ENCODE measurements at places on chromosomes 11 and 22.

- no peak for DNase-seq
Measured at GRCh38 chr11:94678236-94678635, 89.9 kb upstream of the AMOTL1 start.

DNA sequence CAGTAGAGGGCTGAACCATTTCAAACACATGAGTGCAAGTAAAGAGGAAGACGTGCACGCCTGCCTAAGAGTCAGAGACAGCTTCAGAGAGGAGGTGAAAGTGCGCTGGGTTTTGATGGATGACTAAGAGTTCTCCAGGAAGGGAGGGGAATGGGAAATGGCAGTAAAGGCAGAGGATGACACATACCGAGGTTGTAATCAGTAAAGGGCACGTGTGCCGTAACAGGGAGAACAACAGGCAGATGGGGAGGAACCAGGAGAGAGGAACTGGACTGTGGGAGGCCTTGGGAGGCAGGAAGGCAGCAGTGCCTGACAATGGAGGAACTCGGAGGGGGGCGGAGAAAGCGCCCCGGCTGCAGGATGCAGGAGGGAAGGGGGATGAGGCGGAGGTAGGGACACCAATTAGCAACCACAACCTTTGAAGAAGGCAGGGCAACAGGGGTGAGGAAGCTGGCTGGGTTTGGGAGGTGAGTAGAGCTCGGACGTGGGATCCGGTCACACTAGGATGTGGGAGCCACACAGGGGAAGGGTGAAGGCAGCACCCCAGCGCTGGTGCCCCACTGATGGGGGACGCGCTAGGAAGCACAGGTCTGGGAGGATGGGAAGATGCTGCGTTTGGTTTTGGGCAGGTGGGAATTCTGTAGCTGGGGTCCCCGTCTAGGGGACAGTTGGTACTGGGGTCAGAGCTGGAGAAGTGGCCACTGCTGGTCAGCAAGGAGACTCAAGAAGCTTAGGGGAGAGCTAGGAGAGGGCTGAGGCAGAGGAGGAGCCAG lies 67.4 kb downstream of the SCUBE1 start:
- no peak for DNase-seq

- DNase-seq: peak; percentile 80
Measured at GRCh38 chr11:74256378-74257133, 54.9 kb downstream of the P4HA3 start.

- DNase-seq: no peak
Measured at GRCh38 chr11:130592056-130592455, 143.6 kb downstream of the ADAMTS15 start.

GRCh38 chr11:86905252-86905651 lies 49.9 kb downstream of the FZD4 start:
- DNase-seq: no peak

DNA sequence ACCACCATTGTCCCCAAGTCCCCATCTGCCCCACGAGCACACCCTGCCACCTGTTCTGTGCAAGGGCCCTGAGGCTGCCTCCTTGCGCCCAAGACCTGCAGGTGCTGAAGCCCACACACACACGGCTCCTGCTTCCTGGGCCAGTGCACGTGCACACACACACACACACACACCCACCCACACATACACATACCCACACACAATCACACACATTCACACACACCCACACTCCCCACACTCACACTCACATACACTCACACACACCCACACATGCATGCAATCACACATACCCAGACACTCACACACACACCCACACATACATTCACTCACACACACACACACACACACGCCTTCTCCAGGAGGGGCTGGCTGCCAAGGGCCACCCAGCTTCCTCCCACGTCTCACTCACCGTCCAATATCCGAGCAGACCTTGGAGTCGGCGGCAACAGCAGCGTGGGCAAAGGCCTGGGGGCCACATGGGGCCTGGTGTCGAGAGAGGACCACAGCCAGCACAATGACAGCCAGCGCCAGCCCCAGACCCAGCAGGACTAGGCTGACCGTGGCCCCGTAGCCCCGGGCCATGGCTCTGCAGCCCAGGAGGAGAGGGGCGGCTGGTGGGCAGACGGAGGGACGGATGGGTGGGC lies 616 bp downstream of the GGT5 start:
- DNase-seq: no peak

- no peak for DNase-seq
Measured at GRCh38 chr11:47186700-47187695, 764 bp upstream of the PACSIN3 start.

- DNase-seq: no peak
Measured at GRCh38 chr11:95154514-95154913, 64.9 kb downstream of the ENDOD1 start.

DNA sequence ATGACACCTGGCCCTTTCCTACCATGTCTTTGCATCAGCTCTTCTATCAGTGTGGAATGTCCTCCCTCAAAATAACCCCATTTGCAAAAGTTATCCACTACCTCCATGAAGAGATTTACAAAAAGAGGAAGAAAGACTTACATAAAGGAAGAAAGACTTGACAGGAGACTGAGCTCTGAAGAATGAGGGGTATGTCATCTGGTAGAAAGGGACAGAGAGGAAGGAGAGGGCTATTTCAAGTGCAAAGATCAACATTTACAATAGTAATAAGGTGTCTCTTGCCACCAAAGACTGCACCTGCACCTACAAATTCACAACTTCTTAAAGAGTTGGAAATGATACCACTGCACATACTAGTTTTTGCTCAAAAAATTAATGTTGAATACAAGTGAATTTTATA lies 18.2 kb downstream of the PAK1 start:
- no peak for DNase-seq

DNA sequence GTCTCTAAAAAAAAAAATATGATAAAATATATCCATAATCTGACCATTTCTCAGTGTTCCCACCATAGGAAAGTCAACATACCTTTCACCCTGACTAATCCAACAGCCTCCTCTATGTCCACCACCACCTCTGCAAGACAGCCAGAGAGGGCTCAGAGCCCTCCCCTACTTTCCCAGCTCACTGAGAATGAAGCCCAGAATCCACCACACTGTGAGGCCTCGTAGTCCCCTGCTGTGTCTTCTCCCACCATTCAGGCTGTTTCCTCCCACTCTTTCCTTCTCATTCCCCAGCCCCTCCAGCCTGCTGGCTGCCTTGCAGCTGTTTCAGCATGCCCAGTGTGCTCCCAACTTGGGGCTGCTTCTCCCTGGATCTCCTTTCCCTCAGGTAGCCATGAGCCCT lies 27.0 kb downstream of the SGSM3 start:
- DNase-seq: no peak

GRCh38 chr11:47434011-47434786 lies 8.0 kb upstream of the PSMC3 start:
- DNase-seq: no peak

DNA sequence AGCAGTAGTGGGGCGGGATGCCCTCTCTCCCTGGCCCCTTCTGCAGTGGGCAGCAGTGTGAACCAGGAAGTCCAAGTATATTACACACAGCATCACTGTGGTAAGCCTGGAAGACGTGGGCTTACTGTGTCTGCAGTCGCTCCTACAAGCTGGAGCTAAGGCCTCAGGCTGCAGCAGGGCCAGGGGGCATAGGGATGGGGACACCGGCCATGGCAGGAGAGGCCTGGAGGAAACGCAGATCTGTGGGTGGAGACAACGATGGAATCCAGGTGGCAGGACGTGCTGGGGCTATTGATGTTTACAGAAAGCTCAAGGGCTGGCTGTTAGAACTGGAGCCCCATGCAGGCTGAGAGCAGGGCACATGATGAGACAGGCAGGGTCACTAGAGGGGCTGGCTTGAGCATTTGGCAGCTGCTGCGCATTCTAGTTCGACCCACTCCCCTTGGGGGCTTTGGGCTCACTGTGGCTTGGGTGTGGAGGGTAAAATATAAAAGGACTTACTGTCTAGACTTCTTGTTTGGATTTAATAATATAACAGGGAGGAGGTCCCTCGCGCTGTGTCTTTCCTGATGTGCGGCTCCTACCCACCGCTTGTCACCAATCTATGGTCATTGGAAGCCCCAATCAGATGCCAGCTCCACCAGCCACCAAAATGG lies 539.5 kb downstream of the TBC1D22A start:
- DNase-seq: peak; percentile 80

DNA sequence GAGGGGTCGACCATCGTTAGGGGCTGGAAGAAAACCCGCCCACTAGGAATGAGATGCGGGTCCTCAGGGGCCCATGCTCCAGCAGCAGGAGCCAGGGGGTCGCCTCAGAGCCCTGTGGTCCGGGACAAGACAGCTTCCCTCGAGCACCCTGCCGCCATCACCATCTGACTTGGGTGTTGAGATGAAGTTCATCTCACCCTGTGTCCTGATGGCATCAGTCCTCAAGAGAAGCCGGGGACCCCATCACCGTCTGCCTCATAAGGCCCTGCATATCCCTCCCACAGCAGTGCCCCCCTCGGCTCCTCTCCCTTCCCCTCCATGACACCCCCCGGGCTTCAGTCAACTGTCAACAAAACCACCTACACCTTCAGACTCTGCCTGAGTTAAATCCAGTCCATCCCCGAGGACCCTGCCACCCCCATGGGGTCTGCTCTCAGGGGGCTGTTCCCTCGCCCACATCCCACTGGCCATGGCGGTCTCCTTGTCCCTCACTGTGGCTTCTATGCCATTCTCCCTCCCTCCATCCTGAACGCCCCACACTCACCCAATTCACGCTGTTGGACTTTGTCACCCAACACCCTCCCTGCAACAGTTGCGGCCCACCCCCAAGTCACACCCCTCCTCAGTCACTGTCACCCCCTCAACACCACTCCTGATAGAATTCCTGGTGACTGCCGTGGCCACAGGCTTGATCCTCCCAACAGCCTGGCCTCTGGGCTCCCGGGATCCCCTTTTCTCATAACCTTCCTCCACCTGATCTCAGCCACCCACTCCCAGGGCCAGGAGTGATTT lies 87.7 kb upstream of the RTL6 start:
- no peak for DNase-seq

- DNase-seq: no peak
Measured at GRCh38 chr11:19474211-19474610, 233.5 kb upstream of the E2F8 start.

- no peak for DNase-seq
Measured at GRCh38 chr11:36809303-36809702, 211.3 kb upstream of the RAG2 start.

GRCh38 chr11:131910523-131911387 lies 540.3 kb downstream of the NTM start:
- no peak for DNase-seq

DNA sequence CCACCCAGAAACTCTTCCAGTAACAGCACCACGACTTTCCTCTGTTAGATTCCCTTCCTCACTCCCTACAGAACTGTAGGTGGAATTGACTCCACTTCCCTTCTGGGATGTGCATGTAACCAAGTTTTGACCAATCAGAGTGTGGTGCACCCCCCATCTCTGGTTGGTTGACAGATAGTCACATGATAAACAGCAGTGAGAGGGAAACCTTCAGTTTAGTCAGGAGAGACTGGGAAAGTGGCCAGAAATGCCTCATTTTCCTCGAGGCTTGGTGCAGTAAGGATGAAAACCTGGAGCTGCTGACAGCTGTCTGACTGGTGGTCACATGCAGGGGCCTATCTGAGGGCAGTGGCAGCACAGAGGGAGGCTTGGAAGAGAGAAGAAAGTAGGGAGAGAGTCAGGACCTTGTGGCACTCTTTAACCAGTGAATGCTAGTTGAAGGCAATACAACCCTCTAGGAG lies 67.3 kb upstream of the GRK3 start:
- no peak for DNase-seq

DNA sequence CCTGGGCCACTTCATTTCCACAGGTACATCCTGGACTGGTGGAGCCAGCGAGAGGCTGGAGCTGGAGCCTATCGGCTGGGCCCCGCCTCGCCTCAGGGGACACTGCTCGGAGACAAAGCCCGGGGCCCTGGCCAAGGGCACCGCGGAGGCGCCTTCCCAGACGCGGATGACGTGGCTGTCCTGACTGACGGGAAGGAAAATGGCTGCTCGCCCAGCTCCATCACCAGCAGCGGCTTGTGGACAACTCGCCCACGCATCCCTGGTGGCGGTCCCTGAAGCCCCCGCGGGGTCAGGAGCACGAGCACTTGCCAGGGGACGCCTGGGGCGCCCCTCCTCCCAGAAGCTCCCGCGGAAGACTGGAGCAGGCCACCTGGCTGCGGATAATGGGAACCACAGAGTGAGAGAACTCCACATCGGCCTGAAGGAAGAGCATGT lies 49.6 kb downstream of the CECR2 start:
- no peak for DNase-seq

DNA sequence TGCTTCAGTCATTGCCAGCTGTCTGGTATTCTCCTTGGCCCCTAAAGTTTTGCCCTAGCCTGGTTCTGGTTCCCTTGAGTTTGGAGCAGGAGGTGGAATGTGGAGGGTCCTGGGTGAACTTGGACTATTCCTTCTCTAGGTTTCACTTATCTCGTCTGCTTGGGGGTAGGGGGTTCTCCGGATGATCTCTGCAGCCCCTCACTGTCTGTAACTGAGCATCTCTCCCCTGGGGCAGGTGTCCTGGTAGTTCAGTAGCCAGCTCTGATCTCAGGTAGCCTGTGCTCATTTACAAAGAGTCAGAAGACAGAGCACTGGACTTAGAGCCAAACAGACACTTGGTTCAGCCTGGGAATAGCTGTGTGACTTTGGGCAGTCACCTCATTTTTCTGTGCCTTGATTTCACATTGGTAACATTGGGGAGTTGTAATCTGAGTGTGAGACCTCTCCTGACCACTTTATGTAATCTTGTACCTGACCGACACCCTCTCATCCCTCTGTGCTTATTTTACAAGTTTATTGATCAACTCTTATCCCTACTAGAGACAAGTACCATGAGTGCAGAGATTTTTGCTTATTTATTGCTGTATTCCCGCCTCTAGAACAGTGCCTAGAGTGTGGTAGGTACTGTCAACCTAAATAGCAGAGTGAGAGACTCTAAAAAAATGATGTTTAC lies 804 bp downstream of the CCDC134 start:
- DNase-seq: no peak

GRCh38 chr11:65541093-65541982 lies 16.5 kb downstream of the SCYL1 start:
- DNase-seq: no peak

DNA sequence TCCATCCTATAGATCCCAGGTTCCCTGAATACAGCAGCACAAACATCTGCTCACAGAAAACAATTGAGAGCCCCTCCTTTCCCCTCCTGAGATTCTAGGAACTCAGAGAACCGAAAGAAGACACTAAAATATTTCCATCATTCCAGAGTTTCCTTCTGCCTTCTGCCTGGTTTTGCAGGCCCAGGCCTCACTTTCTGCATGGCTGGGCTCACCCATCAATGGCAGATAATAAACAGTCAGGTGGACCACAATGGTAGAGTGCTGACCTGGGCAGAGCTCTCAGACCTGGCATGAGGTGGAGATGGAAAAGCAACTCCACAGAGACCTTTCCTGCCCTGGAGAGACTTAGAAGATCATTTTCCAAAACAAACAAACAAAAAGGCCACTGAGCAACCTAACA lies 389.1 kb downstream of the NXPE2 start:
- DNase-seq: no peak

All from esophagus muscularis mucosa (tissue), 4 donors.